ENCODE measurements at places on chromosomes 5 and 9. TPM values are rescaled to one million over a fixed set of nuclear protein-coding genes. Genes with fewer than 3 reads are reported as not detected.

DNA sequence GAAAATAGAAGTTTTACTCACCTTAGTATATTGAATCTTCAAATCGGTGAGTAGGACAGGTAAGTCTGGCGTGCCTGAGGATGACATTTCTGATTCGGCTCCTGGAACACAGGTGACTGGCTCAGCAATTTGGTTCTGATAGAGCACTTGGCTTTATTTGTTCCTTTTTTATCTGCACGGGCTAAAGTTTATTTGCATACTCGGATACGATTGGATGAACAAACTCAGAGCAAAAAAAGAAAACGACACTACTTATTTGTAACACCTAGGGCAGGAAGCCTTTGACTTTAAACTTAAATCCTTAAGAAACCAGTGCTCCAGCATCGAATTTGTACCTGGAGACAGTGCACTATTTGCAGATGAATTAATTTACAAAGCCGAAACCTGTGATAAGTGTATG lies at the start of gene ALDH1A1:
ALDH1A1 (minus strand) TSS at position 140 of the 400 bp plus-strand sequence; CDS start at position 87, 53 bp downstream.
- DNase-seq: peak; percentile 27

DNA sequence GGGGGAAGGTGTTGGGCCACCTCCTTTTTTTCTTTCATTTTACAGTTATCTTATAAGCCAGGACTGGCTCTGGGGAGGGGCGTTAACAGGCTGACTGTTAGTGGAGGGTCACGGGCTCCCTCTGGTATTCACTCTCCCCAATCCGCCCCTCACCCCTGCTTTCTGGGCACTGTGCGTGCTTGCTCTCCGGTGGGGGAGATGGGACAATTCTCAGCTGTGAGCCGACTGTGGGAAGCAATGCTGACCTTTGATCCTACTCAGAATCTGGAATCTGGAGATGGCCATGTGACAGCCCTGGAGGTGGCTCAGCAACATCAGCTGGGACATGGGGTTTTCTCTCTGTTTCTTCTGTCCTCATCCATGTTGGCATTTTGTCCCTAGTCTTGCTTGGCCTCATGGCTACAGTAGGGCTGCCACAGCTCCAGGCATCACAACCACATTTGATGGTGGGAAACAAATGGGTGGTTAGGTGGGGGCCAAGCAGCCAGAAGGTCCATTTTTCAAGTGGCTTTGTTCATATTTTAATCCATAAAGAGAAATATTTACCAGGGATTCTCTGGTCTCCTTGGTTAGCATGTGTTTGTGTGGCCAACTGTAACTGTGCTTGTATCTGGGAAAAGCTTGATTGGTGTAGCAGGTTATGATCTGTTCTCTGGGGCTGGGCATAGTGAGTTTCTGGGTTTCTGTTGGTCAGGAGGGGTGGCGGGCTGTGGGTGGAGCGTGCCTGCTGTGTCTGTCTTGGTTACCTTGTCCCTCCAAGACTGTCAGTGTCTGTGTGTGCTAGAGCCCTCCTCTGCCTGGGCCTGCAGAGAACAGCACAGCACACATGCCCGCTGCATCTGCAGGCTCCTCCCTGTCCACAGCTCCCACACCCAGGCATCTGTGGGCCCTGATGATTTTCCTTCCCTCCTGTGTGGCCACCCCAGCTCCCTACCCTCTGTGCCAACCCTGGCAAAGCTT lies 12.4 kb downstream of the WNK2 start:
- no peak for DNase-seq

- DNase-seq: no peak
Observed at GRCh38 chr9:89474939-89475338, 23.0 kb downstream of the SEMA4D start.

DNA sequence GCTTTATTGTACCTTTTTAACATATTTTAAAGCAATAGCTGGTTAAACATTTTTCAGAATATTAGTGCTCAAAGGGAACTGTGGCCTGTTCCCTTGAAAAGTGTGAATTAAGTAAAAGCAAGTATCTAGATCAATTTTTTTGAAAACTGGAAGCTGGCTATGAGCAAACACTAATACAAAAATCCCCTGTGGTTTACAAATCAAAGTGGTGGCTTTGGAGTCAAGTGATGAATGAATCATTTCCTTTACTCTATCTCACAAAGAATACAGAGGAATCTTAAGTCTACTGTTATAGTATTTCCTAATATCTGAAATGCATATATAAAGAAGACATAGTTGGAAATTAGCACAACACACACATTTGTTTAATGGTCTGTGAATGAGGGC lies 212.4 kb upstream of the C9orf72 start:
- no peak for DNase-seq

GRCh38 chr5:75523275-75523674 lies 11.6 kb downstream of the POLK start:
- no peak for DNase-seq

DNA sequence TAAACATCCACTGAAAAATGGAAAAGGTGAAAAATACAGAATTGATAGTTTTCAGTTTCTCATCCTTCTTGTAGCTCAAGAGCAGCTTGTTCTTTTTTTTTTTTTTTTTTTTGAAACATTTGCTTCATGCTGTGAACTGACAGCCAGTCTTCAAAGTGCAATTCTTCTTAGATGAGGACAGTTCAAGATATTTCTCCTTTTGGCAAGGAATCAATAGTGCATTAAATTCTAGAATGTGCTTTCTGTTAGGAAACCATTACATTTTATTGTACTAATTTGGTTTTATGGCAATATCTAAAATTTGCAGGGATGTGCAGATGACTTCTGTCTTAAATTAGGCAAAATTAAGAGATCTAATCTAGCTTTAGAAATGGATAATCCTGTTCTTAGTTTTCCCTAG lies 969.3 kb upstream of the ACO1 start:
- no peak for DNase-seq

DNA sequence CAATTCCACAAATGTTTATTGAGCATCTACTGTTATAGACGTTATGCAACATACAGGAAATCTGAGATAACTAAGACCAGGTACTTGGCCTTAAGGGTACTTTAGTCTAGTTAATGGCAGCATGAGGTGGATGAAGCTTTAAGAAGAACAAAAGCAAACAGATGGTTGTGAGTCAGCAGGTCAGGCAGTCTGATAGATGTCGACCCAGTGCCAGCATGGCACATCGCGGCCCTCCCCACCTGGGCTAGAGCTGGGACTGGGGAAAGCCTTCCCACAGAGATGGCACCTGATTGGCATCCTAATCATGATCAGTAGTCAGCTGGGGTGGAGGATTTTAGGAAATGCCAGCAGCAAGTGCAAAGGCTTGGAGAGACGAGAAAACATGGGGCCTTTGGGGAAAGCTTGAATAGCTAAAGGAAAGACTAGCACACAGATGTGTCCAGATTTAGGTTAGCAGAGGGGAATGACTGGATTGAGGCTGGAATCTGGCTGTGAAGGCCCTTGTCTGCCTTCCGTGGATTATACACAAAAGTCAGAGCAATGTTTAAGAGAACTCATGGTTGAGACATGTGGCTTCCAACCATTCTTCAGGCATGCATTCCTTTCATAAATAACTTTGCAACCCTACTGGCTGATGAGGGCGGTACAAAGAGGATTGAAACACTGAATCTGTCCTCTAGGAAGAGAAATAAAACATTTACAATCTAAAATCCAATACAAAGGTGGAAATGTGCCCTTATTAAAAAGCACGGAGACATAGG lies 395.4 kb upstream of the WWC1 start:
- DNase-seq: no peak

DNA sequence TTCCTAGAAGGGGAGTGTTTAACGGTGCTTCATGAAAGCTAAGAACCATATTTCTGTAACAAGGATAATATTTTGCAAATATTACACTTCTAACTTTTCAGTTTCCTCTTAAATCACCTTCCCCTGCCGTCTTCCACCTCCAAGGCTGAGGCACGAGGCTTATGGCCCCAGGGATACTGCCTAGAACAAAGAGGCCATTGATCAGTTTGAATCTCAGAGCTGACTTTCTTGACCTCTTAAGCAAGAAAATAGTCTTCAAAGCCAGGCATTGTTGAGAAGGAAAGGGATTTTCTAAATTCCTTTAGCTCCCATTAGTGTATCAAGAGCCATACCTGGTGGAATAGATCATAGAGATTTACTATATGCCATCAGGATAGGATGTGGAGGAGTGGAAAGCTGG lies 566.2 kb downstream of the BNC2 start:
- DNase-seq: no peak

TAF11L10 gene
- not detected for total RNA-seq

Data from ovary (tissue), 10 donors.